ENCODE measurements at places on chromosomes 3 and 15.

DNA sequence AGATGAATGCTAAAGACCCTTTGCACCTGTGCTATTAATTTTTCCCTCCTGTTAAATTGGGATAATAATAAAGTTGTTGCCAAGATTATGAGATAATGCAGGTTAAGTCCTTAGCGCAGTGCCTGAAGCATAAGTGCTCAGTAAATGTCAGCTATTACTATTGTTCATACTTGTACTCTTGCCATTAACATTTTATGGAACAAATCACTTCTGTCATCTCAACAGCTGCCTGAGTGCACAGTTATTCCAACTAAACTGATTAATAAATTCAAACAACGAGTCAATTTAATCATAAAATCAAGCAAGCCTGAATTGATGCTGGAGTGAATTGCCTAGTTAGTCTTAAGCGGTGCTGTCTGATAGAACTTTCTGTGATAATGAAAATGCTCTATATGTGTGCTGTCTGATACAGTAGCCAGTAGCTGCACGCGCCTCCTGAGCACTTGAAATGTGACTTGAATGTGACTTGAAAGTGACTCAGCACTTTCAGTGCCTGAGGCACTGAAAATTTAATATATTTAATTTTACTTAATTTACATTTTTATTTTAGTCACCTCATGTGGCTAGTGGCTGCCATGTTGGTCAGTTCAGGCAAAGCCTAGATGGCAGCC is 198.7 kb upstream of the PFN2 start:
- peak; percentile 37 for DNase-seq

- DNase-seq = no peak
Observed at GRCh38 chr3:18559331-18559842, 134.2 kb upstream of the SATB1 start.

DNA sequence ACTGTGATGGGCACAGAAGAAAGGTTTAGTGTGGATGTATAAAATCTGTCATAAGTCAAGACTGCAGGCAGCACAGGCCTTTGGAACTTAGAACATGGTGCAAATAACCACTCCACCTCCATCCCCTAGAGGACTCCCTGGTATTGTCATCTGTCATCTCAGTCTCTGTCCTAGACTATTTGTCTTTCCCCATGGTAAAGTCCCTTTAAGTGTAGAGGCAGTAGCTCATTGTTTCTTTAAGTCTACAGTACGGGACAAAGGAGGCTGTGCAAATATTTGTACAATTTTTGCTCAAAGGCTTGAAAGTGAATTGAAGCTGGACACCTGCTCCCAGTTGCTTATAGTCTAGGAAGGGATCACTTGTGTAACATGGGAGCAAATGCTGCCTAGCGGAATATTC is 3.2 kb upstream of the PXYLP1 start:
- DNase-seq = no peak

DNA sequence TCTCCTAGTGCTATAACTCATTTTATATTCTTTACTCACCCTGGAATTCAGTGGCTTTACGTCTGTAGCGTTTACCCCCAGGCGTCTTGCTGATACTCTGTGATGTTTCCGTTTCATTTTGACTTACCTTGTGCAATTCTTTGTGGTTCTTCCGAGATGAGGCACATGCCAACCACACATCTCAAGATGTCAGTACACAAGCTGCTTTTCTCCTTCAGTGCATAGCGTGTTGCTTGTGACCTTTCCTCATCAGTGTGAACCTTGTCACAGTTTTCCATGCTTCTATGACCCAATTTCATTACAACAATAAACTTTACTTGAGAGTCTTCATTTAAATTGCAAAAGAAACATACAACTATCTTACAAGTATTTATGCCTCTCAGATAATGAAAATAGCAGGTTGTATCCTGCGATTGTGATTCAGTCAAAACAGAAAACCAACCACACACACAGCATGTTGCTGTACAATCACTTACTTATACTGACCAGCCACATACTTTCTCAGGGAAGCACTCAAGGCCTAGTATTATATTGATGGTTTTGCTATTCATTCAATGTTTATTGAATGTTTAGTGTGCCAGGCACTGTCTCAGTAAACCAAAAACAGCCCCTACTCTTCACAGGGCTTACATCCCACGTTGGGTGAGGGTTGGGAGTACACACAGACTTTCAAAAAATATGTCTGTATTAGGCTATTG is 4.6 kb upstream of the TBL1XR1 start:
- DNase-seq = no peak

- no peak for DNase-seq
Observed at GRCh38 chr15:73984208-73984979, 7.7 kb downstream of the STOML1 start.

DNA sequence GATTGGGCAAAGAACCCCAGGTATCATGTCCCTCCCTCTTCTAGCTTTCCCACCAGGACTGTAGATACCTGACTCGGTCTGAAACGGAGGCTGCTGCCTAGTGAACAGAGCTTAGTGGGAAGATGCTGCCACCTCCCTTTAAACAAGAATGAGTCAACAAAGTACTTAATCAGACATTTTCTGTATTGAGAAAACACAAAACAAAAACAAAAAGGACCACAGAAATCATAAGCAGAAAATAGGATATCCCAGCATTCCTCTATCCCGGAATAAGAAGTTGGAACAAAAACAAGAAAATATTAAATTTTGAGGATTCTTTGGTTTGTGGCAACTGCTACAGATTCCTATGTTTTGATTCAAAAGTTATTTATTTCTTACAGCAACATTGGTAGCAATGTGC is 51.7 kb upstream of the COL8A1 start:
- DNase-seq = no peak

GRCh38 chr3:52705438-52705687 is 228 bp downstream of the GLT8D1 start:
- DNase-seq = no peak

DNA sequence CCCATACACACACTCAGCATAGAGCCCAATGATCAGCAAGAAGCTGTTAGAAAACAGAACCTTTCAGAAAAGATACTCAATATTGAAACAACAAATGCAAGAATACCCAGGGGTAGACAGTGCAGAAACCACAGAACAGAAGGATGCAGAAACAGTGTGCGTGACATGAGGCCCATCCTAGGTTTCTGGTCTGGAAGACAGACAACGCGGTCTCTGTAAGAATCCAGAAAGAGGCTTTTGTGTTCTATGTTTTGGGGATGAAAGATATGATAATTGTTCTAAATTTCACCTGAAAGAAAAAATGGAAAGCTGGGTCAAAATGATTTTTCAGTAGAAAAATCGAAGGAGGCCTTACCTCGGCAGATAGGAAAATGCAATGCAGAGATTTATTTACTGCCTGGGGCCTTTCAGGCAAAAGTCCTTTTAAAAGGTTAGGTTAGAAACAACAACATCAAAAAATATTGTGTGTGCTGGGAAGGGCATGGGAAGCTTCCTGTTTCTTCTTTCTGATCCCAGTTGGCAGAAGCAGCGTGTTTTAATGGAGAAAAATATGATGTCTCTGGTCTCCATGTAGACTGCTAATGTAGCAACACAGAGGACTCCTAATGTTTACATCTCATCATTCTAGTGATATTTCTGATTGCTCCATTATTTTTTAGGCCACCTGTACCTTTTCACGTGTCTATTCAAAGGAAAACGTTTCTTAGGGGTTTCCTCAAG is 17.0 kb downstream of the SYNM start:
- no peak for DNase-seq

DNA sequence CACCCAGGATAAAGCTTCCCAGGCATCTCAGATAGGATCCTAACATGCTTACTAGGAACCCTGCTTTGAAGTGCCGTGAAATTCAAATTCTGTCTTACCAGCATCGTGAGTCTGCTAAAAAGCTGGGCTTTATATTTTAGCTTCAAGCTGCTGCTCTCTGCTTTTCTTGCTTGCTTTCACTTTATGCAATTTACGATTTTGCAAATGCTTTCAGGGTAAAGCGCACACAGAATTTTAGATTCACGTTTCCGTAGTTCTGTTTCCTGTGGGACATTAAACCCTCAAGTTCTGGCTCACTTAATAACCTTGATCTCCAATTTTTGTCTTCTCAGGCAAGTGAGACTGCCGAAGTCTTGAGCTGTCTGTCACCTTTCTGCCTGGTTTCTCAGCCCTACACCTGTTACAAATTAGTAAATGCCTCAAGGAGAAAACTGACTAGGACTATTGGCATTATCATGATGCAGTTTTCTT is 170.5 kb upstream of the TGFBR2 start:
- DNase-seq = no peak

GRCh38 chr3:113329757-113330156 is 111.5 kb downstream of the CFAP44 start:
- DNase-seq = no peak

- DNase-seq = no peak
Observed at GRCh38 chr3:161920196-161920595, 423.6 kb downstream of the OTOL1 start.

DNA sequence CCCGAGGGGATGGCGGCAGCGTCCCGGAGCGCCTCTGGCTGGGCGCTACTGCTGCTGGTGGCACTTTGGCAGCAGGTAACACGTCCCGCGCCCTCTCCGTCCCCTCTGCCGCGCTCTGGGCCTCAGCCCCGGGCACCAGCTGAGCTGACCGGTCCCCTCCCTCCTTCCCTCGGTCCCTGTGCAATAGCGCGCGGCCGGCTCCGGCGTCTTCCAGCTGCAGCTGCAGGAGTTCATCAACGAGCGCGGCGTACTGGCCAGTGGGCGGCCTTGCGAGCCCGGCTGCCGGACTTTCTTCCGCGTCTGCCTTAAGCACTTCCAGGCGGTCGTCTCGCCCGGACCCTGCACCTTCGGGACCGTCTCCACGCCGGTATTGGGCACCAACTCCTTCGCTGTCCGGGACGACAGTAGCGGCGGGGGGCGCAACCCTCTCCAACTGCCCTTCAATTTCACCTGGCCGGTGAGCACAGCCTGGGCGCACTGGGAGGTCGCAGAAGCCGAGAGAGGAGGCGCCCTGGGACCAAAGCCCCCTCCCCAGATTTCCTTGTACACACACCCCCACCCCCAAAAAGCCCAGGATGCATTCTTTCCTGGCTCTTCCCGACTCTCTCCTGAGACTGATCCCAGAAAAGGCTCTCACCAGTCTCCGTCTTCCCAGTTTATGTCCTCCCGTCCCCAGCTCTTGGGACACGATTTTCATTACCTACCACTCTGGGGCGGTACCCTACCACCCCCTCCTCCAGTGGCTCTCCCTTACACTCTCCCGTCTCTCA is 705 bp downstream of the DLL4 start:
- peak; percentile 74 for DNase-seq

- peak; percentile 55 for DNase-seq
Observed at GRCh38 chr15:38354315-38354929, 99.5 kb upstream of the FAM98B start.

- DNase-seq = no peak
Observed at GRCh38 chr3:133271042-133271441, 128.8 kb upstream of the BFSP2 start.

DNA sequence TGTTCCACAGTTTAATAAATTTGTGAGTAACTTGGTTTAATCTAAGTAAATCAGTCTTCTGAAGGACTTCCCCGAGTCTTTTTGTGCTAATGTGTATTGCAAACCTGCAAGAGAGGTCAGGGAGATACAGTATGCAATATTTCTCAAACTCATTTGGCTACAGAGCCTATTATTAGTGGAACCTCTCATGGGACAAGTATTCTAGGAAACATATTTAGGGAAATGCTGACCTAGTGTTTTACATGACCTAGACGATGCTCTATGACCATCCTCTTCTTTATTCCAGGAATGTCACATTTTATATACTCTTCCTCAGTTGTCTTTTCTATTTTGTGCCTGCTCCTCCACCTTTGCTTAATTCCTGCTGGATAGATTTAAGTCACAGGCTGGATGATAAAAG is 327.8 kb upstream of the TBC1D5 start:
- no peak for DNase-seq

DNA sequence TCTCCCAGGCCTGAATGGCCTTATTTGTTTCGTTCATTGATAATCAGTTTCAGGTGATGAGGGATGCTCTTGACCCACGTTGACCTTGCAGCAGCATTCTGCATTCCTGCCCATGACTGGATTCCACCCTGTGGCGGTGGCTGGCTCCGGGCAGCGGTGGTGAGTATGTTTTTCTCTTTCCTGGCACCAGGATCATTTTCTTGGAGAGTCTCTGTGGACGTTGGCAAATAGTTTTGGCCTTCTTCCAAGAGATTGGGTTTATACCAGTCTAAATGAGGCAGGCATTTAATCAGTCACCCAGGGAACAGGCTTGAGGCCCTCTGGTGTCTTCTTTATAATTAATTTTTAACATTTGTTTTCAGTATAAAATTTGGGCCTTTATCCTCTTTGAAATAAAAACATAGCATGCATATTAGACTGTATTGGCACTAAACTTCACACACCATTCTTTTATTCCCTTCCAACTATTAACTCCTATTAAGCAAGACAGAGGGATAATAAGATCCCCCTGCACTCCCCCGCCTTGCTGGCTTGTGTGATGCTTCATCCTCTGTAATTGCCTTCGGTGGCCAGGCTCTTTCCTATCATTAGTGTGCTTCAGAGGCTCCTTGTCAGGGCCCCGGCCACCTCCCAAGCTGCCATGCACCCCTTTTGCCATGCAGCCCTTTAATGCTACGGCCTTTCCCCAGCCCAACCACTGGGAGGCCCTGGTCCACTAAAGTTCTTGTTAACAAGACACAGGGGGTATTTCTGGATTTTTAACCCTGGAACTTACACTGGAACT is 176.2 kb upstream of the TOPAZ1 start:
- no peak for DNase-seq

GRCh38 chr3:115691964-115692363 is 68.7 kb downstream of the GAP43 start:
- no peak for DNase-seq

GRCh38 chr15:29039466-29040369 is 153.9 kb downstream of the APBA2 start:
- no peak for DNase-seq

DNA sequence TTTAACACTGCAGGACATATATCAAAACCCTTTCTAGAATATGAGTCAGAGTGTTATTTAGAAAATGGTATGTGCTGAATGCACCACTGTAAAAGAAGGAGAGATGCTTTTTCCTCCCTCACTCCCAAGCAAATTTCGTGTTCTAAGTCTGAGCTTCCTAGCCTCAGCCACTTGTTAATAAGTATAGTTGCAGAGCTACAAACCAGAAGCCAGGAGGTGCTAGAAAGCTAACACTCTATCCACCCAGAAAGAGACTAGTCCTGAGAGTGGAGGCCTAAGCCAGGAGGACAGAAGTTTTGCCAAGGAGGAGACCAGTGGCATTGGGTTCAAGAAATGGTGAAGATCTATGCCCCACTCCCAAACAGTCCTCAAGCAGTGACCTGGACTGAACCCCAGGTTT is 40.5 kb upstream of the GYG1 start:
- DNase-seq = no peak

DNA sequence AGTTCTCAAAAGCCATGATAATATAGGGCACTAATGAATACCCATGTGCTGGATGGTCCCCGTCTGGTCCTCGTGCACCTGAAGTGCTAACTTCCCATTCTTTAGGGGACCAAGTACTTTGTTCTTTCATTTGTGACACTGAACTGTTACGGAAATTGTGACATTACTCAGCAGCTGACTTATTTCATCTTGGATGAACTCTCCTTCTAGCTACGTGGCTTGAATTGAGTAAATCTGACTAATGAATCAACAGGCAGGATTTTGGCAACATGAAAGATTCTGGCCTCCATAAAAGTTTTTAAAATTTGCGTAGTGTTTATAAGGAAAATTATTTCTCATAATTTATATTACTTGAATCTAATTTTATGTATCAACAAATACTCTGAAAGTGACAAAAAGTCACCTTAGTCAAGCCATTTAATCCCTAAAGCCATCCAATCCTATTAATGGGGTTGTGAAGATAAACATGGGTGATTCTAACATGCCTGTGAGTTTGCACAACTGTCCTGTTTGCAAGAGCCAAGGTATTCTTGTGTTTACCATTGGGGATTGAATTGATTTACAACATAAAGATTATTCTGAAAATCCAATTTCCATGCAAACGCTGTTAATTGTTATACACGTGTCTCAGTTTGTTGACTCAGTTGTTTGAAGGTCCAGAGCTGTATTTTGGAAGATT is 119.9 kb downstream of the AGBL1 start:
- DNase-seq = no peak
